ENCODE measurements at places on chromosomes 11 and 22. TPM values are rescaled to one million over a fixed set of nuclear protein-coding genes. Genes with fewer than 3 reads are reported as not detected.

DNA sequence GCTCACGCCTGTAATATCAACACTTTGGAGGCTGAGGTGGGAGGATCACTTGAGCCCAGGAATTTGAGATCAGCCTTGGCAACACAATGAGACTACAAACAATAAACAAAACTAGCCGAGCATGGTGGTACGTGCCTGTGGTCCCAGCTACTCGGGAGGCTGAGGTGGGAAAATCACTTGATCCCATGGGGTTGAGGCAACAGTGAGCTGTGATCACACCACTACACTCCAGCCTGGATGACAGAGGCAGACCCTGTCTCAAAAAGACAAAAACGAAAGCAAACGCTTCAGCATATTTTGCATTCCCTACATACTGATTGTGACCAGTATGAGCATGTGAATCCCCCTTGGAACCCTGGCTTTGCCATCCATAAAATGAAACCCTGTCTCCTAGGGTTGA lies 33.9 kb upstream of the MN1 start:
- no peak overlapping the region for H3K4me3 ChIP-seq
- H3K27ac ChIP-seq: peak overlapping the region; percentile 9
- H3K4me1 ChIP-seq: peaks cover 21% of the 10 kb centered on the region
- H3K36me3 ChIP-seq: no peaks in the 10 kb centered on the region
- no peak for DNase-seq

DNA sequence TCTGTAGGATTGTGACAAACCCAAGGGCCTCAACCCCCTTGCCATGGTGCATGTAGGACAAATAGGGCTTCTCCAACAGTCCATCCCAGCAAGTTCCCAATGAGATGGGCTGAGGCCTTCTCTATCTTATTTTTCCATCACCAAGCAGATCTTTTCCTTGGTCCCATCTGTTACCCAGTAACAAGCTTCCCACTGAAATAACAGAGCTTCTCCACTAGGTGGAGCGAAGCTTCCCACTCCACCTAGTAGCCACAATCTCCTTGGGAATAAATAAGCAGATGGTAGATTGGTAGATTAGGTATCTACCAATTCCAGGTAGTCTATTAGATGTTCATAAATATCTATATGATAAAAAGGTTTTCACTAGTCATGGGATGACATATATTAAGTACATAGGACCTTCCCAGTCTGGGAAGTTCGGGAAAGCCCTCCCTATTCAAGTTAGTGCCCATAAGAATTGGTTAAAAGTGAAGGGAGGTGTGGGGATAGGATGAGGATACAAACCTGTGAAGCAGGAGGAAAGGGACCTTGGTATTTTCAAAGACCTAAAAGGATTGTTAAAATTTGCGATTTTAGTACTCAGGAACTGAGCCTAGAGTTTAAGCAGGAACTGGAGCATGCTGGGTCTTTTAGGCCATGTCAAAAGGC lies 5.9 kb upstream of the OR52L1 start:
- no peaks in the 10 kb centered on the region for H3K27me3 ChIP-seq
- peak; percentile 35 for DNase-seq
- no peak overlapping the region for H3K27ac ChIP-seq
- H3K36me3 ChIP-seq: no peaks in the 10 kb centered on the region
- no peaks in the 10 kb centered on the region for H3K4me1 ChIP-seq

- no peak for DNase-seq
- H3K27me3 ChIP-seq: peaks cover 62% of the 10 kb centered on the region
- no peaks in the 10 kb centered on the region for H3K36me3 ChIP-seq
- no peak overlapping the region for H3K27ac ChIP-seq
- H3K4me3 ChIP-seq: no peak overlapping the region
- no peaks in the 10 kb centered on the region for H3K4me1 ChIP-seq
Observed at GRCh38 chr11:131302836-131303235, 67.6 kb upstream of the NTM start.

DNA sequence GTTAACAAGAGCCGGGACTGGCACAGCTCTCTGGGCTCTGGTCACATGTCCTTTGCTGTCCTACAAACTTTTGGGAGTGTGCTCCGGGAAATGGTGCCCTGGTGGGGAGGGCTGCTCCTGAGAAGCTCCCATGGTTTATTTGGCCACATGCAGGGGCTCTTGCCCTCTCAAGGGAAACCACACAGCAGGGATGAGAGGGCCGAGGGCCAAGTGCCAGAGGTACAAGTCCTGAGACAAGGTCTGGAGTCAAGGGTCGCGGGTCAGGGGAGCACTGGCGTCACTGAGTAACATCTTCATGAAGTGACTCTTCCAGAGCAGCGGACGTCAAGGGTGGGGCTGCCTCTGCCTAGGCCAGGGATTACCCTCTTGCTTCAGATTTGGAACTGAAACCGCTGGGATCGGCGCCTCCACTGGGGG lies 1160.6 kb downstream of the TBC1D22A start:
- no peaks in the 10 kb centered on the region for H3K27me3 ChIP-seq
- DNase-seq: no peak
- no peak overlapping the region for H3K4me3 ChIP-seq
- H3K36me3 ChIP-seq: no peaks in the 10 kb centered on the region

The ACTN3 gene
- total RNA-seq: not detected

The IGSF22 gene
- total RNA-seq: not detected

The OR6A2 gene
- not detected for total RNA-seq

The NUP160 gene
- 162 TPM for total RNA-seq

The ANKK1 gene
- total RNA-seq: 0.43 TPM
